ENCODE measurements at places on chromosomes 4 and X. TPM values are rescaled to one million over a fixed set of nuclear protein-coding genes. Genes with fewer than 3 reads are reported as not detected.

The MCUB gene
- polyA plus RNA-seq, result 50.9 TPM

The RHOXF1 gene
- polyA plus RNA-seq, result not detected

The HTN1 gene
- not detected for polyA plus RNA-seq

The DUX4 gene
- polyA plus RNA-seq, result not detected

The EFHC2 gene
- 13.2 TPM for polyA plus RNA-seq

The NLRP2B gene
- polyA plus RNA-seq, result not detected

The ATP2B3 gene
- polyA plus RNA-seq, result not detected

The UCP1 gene
- not detected for polyA plus RNA-seq

The TMEM35A gene
- not detected for polyA plus RNA-seq

The ZDHHC9 gene
- 1.4 TPM for polyA plus RNA-seq

The FAT4 gene
- polyA plus RNA-seq, result 0.32 TPM

The OCIAD2 gene
- 85.4 TPM for polyA plus RNA-seq

The SRPK3 gene
- polyA plus RNA-seq, result not detected

The ZNF711 gene
- 0.78 TPM for polyA plus RNA-seq

The DGAT2L6 gene
- not detected for polyA plus RNA-seq

The CFAP99 gene
- polyA plus RNA-seq, result not detected

The F8A3 gene
- 1.7 TPM for polyA plus RNA-seq
